ENCODE measurements at places on chromosomes 11 and 22.

- DNase-seq, result no peak
These were observed 247.7 kb downstream of the DDX10 start for GRCh38 chr11:108912581-108912980.

DNA sequence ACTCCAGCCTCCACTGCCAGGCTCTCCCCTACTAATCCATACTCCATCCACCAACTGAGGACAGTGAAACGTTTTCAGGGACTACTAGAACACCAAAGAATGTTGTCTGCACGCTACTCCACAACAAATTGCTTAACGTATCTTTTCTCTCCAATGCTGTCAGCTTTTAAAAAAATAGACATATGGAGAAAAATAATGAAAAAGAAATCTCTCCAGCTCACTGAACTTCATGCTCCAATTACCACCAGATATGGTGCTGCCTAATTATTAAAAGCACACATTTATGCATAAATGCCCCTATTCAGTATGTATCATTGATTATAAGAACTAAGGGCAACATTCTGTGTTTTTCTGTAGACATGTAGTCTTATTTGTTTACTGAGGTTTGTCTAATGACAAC lies 672.2 kb upstream of the ANO3 start:
- no peak for DNase-seq

GRCh38 chr11:64654958-64655541 lies 64.0 kb downstream of the SLC22A12 start:
- DNase-seq, result no peak

GRCh38 chr11:110908401-110909105 lies 196.3 kb upstream of the ARHGAP20 start:
- no peak for DNase-seq

- no peak for DNase-seq
These were observed 4.9 kb upstream of the CYTH4 start for GRCh38 chr22:37277384-37277783.

DNA sequence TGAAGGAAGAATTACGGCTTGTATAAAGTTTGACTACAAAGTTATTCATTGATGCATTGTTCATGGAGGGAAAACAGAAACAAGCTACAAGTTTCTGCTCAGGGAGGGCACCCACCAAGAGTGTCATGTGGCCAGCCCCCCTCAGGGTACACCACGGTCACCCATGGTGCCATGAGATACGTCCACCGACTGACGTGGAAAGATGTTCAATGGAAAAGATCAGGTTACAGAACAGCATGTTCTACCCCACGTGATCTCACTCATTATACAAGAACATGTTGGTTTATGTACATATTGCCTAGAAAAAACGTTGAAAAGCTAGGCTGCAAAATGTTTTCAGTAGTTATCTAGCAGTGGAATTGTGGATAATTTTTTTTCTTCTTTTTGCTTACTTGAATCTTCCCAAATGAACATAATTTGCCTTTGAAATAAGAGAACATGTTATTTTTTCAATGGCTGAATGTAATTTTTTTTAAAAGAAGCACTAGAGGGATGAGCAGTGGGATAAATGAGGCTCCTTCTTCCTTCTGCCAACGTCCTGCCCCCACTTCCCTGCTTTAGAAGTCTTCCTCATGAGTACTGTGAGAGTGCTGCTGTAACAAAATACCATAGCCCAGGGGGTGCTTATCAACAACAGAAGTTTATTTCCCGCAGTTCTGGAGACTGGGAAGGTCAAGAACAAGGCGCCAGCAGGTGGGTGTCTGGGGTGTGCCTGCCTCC lies 22.5 kb downstream of the RCN1 start:
- no peak for DNase-seq

DNA sequence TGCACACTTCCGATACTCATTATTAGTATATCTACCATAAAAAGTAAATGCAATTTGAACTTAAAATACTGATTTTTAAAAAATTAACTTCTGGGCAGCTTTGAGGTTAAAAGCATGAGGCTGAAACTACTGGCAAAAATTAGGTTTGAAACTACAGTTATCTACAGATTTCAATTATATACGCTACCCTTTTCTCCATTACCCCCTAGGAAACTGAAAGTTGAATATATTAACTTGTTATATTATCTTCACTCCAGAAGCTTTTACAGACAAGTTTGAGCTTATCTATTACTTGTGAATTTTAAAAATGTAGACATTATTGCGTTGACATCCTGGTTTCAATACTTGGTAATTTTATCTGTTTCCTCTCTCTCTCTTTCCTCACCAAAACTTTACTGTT lies 96.7 kb upstream of the DDI1 start:
- DNase-seq, result no peak

DNA sequence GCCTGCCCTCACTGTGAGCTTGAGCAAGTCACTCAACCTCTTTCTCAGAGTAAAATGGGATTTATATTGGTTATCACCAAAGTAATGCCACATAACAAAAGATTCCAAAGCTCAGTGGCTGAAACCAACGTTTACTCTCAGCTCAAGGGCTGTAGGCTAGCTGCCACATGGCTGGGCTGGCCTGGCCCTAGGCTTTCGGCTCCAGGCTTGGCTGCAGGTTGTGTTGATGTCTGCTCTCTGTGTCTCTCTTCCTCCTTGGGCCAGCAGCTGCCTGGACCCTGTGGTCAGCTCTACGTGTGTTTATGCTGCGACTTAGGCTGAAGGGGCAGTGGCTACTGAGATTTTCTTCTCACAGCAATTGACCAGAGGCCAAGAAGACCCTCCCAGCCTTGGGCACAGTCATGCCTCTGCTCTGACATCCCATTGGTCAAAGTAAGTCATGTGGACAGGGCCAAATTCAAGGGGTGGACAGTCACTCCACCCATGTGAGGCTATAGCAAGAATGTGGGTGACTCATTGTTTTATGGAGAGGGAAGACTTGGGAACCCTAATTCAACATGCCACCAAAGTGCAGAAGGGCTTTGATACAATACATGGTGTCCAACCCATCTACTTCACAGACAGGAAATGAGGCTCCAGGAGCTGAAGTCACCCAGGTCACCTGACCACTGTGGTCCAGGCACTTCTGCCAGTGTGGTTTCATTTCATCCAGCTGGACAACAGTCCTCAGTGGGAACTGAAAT lies 90.6 kb downstream of the TSPAN18 start:
- DNase-seq, result no peak

DNA sequence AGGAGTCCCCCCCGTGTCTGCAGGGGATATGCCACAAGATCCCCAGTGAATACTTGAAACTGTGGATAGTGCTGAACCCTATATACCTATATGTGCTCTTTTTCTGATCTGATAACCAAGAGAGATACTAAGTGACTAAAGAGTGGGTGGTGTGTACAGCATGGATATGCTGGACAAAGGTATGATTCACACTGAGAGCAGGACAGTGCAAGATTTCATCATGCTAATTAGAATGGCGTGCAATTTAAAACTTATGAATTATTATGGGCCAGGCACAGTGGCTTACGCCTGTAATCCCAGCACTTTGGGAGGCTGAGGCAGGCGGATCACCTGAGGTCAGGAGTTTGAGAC lies 90.2 kb upstream of the ALKBH3 start:
- DNase-seq, result no peak

DNA sequence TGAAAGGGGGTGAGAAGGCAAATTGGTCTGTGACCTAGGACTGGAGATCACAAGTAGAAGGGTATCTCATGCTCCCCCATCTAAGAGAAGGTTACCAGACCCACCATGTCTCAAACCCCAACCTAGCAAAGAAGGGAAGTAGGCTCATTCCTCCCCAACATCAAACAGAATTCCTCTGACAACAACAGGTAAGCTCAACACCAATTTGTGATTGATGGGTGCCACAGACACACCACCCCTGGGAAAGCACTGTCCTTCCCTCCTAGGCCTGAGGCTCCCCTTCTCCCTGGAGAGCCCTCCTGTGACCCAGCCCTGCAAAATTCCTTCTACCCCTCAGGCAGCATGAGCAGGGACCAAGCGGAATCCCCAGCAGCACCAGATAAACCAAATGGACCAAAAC lies 154.3 kb downstream of the BUD13 start:
- DNase-seq, result no peak

- DNase-seq, result no peak
These were observed 79.7 kb downstream of the FBLN1 start for GRCh38 chr22:45582236-45582954.

- DNase-seq, result no peak
These were observed 3.7 kb upstream of the PLAAT4 start for GRCh38 chr11:63532799-63533475.

- no peak for DNase-seq
These were observed 15.9 kb downstream of the MOGAT2 start for GRCh38 chr11:75733431-75734107.

- no peak for DNase-seq
These were observed 156.4 kb upstream of the TBCEL start for GRCh38 chr11:120867531-120867930.

DNA sequence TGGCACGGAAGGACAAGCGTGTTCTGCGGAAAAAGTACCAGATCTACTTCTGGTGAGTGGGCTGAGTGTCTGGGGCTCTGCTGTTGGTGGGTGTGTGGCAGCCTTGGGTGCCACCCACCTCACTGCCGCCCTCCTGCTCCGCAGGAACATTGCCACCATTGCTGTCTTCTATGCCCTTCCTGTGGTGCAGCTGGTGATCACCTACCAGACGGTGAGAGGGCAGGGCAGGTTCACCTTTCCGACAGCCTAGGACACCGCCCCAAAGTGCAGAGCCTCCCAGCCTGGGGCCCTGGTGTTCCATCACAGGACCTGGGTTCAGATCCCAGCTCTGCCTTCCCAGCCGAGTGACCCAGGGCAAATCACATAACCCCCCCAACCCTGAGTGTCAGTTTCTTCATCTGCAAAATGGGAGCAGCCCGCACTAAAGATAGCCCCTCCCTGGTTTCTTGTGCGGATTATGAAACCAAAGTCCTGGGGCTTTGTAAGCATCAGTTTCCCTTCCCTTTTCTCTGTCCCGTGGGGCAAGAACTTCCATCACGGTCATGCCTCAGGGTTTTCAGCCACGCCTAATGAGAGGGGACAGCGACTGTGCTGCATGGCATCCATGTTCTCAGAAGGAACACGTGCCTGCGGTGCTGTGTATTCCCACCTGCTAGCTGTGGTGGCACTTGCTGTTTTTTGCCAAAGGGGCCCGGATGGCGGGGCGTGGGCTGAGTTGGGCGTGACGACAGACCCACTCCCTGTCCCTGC lies 9.8 kb upstream of the TAGLN start:
- no peak for DNase-seq

GRCh38 chr11:69035946-69036340 lies 12.8 kb upstream of the TPCN2 start:
- DNase-seq, result no peak

DNA sequence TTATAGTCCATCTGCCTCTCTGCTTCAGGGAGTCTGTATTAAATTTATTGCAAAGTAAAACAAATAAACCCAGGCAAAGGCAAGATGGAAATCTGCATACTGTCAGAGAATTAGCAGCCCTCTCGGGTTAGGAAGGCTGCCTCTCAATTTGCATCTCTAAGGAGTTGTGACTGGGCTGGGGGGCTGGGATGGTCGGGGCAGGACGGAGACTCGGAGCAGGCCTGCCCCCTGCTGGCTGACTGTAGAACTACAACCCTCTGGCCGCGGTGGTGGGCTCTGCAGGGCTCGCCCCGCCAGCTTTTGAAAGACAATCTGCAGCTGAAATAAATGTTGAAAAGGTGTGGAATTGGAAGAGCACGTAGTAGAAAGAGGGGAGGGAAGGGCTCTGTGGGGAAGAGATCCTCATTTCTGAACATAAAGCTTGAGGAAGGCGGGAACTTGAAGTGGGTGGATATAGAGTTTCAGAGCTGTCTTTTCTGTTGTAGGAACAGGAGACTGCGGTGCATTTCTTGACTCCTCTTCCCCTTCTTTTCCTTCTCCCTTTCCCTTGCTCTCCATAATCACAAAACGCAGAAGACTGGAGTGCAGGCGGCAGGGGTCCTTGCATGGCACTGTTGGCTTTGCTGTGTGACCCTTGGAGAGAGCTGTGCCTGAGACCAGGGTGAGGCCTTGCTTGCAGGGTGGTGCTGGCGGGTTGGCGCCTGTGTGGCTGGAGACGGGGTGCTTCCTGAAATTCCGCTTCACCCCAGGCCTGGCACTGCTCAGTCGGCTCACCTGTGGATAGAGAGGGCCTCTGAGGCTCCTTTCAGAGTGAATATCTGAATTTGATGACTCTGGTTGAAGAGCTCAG lies 22.6 kb upstream of the PKNOX2 start:
- peak; percentile 34 for DNase-seq

GRCh38 chr11:125404811-125405790 lies 91.0 kb downstream of the FEZ1 start:
- peak; percentile 36 for DNase-seq

- no peak for DNase-seq
These were observed 23.3 kb downstream of the DGCR6L start for GRCh38 chr22:20296598-20296997.

DNA sequence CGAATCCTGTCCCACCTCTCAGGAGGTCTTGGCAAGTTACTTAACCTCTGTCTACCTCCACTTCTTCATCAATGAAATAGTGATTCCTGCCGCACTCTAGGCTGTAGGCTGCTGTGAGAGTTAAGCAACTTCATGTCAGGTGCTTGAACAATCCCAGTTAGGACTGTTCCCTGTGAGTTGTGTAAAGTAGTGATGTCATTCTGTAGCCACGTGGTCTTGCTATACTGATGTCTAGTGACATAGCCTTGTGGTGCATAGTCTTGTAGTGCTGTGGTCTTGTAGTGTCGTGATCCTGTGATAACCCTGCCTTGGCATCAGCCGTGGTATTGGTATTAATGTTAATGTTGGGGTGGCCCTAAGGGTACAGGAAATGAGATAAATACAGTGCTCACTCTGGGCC lies 30.3 kb upstream of the PRR5 start:
- no peak for DNase-seq

DNA sequence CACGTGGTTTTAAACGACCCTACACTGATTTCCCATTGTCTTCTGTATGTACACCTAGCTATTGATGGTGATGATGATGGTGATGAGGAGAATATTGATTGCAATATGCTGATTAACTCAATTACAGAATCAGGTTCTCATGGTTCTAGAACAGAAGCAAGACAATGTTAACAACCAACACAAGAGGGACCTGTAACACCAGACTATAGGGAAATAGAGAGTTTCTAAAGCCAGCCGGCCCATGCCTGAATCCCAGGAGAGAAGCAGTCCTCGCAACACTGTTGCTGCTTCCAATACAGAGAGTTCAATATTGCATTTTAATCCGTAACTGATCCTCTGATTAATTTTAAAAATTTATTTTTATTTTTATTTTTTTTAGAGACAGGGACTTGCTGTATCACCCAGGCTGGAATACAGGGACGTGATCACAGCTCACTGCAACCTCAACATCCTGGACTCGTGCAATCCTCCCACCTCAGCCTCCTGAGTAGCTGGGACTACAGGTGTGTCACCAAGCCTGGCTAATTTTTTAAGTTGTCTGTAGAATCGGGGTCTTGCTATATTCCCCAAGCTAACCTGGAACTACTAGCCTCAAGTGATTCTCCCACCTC lies 22.2 kb upstream of the UBASH3B start:
- no peak for DNase-seq

- no peak for DNase-seq
These were observed 172.0 kb upstream of the MTMR2 start for GRCh38 chr11:96095884-96096303.

GRCh38 chr22:42396621-42397331 lies 35.4 kb downstream of the NFAM1 start:
- no peak for DNase-seq
